ENCODE measurements at places on chromosomes 1 and 21.

DNA sequence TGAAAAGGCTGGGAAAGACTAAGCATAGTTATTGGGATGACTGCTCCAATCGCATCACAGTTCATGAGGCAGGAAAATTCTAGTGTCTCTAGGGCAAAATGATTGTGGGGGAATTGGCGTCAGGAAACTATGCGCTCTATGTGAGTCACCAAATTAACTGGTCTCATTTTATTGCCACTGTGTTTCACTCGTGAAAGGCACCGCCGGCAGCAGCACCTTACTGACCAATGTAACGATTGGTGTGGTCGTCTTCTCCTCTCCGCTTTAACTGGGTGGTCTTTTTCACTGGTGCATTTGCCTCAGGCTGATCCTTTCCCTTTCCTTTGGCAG, 83.5 kb downstream of the SPAG17 start:
- DNase-seq: peak; percentile 19

- DNase-seq: no peak
Observed at GRCh38 chr1:107803579-107803978, 161.4 kb downstream of the VAV3 start.

DNA sequence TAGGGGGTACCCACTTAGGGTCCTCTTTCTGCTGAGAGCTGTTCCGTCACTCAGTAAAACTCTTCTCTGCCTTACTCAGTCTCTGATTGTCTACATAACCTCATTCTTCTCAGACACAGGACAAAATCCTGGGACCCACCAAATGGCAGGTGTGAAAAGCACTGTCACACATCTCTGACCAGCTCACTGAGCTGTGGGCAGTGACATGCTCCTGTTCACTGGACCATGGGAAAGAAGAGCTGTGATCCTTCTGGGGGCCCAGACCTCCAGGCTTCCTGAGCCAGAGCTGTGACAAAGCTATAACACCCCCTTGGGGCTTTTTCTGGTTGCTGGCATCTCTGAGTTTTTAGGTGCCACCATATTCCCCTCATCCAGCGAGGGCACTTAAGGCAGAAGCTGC, 115.7 kb downstream of the NTPCR start:
- DNase-seq: no peak

DNA sequence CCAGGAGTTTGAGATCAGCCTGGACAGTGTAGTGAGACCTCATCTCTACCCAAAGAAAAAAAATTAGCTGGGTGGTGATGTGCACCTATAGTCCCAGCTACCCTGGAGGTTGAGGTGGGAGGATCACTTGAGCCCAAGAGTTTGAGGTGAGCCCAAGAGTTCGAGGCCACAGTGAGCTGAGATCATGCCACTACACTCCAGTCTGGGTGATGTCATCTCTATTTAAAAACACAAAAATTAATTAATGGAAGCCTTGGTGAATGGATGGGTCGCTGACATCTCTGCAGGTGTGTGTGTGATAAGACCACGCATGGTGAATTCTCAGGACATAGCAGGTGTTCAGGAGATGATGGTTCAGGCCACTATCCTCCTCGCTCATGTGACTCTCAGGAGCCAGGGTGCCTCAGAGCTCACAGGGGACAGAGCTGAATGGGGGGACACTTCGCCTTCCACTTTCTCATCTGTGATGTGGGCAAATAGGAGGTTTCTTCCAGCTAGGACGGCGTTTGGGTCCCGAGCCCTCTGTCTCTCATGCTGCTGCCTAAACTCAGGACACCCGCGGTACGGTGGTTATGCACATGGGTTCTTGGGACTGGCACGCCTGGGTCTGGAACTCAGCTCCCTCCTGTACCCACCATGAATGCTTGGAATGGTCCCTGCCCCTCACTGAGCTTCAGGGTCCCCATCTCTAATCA, 113.4 kb upstream of the ZBTB40 start:
- no peak for DNase-seq

- DNase-seq: no peak
Observed at GRCh38 chr1:97070376-97070775, 348.8 kb downstream of the PTBP2 start.

DNA sequence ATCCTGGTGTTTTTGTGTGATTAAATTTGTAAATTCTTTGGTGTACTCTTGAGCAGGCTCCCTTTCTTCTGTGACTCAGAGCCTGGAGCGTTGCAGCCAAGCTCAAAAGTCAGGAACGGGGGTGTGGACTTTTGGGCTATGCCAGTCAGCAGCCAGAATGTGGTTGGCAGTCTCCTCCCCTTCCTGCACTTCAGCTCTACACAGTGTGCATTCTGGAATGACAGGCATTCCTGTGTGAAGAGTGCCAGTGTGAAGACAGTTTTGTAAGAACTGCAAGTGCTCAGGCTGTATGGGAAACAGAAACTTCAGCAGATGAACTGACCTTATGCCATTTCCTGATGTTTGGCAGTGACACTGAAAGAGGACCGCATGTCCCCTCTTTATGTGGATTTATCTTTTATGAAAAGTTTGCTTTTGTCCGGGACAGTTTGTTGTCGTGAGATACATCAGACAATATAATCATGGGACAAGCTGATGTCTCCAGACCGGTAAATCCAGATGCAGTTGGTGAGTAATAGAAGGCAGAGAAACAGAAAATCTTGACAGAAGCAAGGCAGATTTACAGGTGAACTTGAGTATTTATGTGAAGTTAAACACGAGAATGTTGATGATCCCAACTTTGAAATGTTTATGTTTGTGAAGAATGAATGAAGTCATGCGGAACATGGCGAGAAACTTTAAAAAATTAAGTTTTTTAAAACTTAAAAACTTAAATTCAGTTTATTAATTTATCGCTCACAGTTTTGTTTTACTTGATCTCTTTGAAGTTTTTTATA, 67.7 kb upstream of the RCC1 start:
- peak; percentile 91 for DNase-seq

GRCh38 chr1:5001466-5001865, 347.1 kb downstream of the AJAP1 start:
- DNase-seq: no peak

DNA sequence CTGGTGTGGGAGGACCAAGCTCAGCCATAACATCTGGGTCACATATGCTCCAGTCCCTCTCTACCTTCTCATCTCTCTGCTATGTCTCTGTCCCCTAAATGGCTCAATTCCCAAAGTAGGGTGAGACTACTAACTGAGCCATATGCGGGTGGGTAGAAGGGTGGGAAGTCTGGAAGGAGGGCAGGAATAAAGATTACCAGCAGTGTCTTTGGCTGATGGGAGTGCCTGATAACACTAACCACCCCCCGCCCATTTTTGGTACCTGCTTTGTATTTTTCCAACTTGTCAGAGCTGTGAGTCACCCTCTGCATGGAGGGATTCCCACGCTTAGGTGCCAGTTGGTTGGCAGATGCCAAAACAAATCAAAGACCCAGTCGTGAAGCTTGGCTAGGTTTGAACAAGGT, 14.9 kb upstream of the SSBP3 start:
- DNase-seq: no peak

DNA sequence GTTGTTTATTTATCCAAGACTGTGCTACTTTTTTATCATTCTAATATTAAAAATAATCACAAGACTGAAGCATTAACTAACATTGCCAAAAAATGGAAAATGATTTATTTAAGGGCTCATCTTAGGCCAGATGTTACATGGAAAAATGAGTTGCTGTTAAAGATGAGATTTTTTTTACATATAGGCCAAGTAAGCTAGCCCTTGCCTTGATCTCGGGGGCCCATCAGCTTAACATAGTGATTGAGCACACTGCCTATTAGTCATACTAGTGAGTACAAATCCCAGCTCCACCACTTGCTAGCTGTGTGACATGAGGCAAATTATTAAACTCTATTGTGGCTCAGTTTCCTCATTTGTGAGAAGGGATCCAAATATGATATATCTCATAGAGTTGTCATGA, 275.9 kb upstream of the SNX7 start:
- no peak for DNase-seq

DNA sequence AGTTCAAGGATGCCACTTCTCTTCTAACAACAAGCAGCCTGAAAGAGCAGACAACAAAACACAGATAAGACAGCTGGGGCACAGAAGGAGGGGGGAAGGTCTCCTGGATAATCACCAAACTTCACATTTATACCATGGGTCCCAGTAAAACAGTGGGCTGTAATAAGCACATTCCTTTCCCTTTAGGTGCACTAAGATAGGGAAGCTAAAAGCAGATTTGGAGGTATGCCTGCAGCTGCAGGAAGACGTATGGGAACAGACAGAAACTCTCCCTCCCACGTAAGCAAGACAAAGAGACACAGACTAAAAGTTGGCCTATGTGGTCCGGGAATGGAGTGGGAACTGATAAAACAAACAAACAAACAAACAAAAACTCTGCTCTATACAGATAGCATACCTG, 612.1 kb downstream of the MRPL39 start:
- no peak for DNase-seq

- peak; percentile 82 for DNase-seq
Observed at GRCh38 chr1:77511440-77511840, 171.0 kb downstream of the ZZZ3 start.

DNA sequence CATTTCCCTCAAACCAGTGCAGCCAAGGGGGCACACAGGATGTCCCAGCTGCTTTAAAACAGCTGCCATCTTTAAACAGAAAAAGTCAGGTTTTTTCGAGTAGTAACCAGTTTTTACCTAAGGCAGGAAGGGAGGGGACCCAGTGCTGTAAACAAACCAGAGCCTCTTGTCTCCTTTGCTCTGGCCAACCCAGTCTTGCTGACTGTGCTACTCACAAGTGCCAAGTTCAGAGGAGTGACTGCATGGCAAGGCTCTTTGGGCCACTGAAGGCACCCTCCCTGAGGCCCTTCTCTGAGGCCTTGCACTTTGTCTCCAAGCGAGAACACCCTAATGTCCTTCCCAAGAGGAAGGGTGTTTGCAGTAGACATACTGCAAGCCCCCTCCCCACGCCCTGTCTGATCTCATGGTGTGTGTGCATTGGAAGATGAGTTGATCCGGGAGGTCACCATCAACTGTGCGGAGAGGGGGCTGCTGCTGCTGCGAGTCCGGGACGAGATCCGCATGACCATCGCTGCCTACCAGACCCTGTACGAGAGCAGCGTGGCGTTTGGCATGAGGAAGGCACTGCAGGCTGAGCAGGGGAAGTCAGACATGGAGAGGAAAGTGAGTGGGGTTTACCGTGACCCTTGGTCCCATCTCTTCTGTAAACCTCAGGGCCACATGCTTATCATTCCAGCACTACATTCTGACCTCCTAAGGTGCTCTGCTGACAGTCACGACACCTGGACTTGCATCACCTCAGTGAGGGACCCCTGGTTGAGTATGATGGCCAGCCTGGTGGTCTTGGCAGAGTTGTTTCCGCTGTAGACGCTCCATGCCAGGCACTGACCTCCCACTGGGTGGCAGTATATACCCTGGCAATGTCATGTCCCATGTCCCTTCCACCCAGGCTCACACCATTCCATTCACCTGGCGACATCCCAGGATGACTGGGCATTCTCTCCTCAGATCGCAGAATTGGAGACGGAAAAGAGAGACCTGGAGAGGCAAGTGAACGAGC, 4.7 kb downstream of the DNALI1 start:
- peak; percentile 60 for DNase-seq

- DNase-seq: no peak
Observed at GRCh38 chr1:241553886-241554592, 21.9 kb downstream of the KMO start.

DNA sequence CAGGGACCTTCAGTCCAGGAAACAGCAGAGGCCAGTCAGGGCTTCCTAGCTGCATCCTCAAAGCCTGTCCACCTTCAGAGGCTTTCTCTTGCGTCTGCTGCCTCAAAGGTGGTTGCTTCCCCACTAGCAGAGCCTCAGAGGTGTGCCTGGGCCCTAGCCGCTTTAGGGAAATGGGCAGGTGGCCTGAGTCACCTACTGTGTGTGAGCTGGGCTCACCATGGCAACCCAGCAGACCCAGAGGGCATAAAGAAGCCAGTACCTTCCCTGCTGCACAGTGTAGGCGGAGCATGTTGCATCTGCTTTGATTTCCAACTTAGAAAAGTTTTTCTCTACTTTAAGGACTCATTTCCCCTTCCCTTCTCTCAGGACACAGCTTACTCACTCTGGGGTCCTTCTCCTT, 12.5 kb downstream of the SLC9A1 start:
- no peak for DNase-seq

- no peak for DNase-seq
Observed at GRCh38 chr1:58779801-58780382, 4.0 kb downstream of the JUN start.

GRCh38 chr1:164452549-164452948, 106.4 kb upstream of the PBX1 start:
- DNase-seq: no peak

GRCh38 chr1:52240592-52241210, 98.8 kb downstream of the ZFYVE9 start:
- DNase-seq: no peak

DNA sequence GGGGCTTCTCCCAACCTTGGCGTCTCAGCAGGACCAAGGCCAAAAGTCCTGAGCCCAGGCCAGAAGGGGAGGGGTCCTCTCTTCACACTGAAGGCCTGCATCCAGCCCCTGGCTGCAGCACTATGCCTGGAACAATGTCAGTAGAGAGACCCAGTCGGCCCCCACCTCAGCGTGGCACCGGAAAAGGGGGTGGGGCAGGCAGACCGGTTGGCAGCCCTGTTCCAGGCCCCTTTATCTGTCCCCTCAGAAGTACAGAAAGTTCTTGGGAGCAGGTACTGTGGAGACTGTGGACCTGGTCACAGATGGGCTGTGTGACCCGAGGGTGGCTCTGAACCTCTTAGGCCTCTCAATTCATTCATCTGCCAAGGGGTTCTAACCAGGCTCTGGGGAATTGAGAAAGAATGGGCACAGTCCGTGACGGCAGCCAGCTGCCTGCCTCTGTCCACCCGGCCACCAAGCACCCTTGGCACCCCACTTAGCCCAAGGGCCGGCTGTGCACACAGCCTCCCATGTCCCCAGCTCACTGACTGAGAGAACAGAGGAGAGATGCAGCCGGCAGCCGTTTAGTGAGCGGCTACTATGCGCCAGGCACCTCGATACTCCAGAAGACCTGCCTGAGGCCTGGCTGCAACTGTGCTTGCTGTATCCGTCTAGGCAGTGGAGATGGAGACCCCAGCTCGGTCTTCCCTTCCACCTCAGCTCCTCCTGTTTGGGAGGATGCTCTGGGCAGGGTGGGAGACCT, 23.9 kb downstream of the RUNX3 start:
- DNase-seq: no peak

- peak; percentile 33 for DNase-seq
Observed at GRCh38 chr1:112444269-112444668, 48.3 kb downstream of the CTTNBP2NL start.

DNA sequence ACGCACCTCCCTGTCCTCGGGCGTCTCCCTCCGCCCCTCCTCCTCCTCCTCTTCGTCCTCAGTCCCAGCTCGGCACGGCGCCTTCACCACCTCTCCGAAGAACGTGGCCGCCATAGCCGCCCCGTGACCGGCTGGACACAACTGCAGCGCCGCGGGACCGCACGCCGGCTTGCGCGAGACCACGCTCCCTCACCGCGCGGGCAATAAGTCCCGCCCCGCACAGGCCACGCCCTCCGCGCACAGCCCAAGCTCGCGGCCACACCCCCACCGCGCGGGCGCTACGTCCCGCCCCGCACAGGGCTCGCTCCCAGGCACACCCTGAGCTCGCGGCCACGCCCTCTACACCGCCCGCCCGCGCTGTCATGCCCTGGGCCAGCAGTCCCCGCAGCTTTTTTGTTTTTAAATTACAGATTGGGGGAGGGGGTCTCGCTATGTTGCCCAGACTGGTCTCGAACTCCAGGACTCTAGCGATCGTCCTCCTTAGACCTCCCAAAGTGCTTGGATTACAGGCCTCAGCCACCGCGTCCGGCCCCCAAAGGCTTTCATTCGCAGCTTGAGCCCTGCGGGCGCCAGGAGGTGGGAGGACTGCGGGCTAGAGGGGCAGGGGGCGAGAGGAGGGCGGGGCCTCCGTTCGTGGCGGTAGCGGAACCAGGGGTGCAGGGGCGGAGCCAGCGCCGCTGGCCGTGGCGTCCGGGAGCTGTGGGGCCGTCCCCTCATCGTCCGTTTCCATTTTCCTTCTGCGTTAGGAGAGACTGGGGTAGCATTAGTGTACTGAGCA, at the start of gene PSMG1:
Gene PSMG1, minus strand, starts transcription at position 180 of the 778 bp plus-strand sequence. Its CDS starts 66 bp downstream, at position 114.
- DNase-seq: peak; percentile 97
